Cardiac septum (tissue), 1 donor: ENCODE measurements at places on chromosomes 2 and 18. TPM values are rescaled to one million over a fixed set of nuclear protein-coding genes. Genes with fewer than 3 reads are reported as not detected.

DNA sequence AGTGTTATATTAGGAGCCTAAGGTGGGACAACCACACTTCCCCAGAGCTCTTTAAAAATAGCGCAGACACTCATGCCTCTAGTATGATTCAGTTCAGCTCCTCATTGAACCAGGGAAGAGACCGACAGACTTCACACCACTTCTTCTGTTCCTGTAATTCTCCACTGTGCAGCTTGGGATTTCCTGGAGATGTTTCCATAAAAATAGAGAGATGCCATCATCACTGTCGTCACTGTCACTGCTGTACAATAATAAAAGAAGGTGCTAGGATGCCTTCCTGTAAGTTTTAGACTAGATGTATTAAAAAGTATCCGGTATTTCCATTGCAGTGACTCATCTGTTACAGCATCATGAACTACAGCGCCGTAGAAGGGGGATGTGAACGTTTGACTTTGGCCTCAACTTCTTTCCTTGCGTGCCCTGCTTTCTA, 110.9 kb downstream of the FAM210A start:
- DNase-seq = no peak

GRCh38 chr2:17058772-17059402, 393.3 kb upstream of the CYRIA start:
- no peak for DNase-seq

DNA sequence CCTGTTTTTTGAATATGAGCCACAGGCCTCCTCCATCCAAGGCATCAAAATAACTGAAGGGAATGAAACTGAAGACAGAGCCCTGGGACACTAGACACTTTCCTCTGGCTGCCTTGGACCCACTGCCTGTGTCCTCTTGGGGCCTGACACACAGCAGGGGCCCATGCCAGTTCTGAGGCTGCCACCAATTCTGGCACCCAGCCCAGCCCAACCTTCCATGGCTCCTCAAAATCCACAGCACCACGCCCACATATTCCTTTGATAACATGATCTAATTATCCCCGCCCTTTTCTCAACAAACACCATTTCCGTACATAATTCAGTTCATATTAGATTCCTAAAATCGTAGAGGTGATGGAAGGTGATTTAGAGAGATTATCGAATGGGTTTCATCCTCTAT, 64.2 kb downstream of the EMX1 start:
- no peak for DNase-seq

- no peak for DNase-seq
Observed at GRCh38 chr2:154693741-154694340, 4.7 kb upstream of the KCNJ3 start.

- DNase-seq = no peak
Observed at GRCh38 chr18:75307530-75307929, 96.9 kb downstream of the TSHZ1 start.

- DNase-seq = no peak
Observed at GRCh38 chr2:70767699-70768589, at the start of gene ADD2. TSS of gene ADD2 (minus strand) at chr2:70768200. CDS start at chr2:70706408, 61,792 bp downstream.

DNA sequence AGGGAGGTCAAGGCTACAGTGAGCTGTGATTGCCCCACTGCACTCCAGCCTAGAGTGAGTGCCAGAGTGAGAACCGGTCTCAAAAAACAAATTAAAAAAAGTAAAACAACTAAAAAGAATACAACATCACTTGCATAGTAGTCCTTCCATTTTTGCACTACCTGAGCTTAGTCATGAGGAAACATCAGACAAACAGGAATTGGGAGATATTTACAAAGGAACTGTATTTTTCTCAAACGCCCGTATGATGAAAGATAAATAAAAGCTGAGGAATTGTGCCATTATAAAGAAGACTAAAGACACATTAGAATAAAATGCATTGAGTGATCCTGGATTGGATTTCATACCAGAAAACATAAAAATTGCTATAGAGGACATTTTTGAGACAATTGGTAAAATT, 50.0 kb upstream of the ATP8B1 start:
- DNase-seq = no peak

- DNase-seq = no peak
Observed at GRCh38 chr2:19881221-19881907, 20.4 kb downstream of the TTC32 start.

- no peak for DNase-seq
Observed at GRCh38 chr2:4915357-4915756, 776.8 kb upstream of the SOX11 start.

- DNase-seq = no peak
Observed at GRCh38 chr18:74005320-74006109, 142.1 kb downstream of the FBXO15 start.

- no peak for DNase-seq
Observed at GRCh38 chr18:73245345-73245744, 377.6 kb upstream of the NETO1 start.

GRCh38 chr2:12440731-12441130, 276.0 kb upstream of the TRIB2 start:
- DNase-seq = no peak

- no peak for DNase-seq
Observed at GRCh38 chr18:62151068-62151771, 35.6 kb downstream of the PIGN start.

DNA sequence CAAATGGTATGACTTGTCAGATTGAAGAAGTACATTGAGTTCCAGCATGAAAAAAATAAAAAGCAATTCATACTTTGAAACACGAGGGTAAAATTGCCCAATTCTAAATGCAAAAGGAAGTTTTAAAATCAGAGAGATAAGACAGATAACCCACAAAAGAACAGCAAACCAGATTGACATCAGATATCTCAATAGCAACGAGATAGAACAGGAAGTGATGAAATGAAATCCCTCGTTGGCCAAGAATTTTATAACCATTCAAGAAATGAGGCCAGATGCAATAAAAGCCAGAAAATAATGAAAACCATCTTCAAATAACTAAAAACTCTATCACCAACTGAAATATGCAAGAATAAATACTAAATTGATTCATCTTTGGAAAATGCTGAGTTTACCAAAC, 172.8 kb downstream of the CD226 start:
- DNase-seq = no peak

DNA sequence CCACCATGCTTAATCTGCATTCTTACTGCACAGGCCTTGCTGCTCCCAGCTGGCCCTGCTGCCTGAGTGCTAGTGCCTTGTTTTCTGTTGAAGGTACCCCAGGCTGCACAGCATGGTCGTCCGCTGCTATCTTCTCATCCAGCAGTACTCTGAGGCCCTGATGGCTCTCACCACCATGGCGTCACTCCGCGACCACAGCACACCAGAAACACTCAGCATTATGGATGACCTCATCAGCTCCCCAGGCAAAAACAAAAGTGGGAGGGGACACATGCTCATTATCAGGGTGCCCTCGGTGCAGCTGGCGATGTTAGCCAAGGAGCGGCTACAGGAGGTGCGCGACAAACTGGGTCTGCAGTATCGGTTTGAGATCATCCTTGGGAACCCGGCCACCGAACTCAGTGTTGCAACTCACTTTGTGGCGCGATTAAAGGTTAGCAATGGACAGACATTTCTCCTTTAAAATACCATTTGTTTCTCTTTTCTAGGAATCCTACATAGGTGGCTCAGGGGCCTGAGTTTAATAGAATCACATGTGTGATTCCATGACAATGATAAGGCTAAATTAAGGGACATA, 110.5 kb downstream of the ESCO1 start:
- DNase-seq = no peak

DNA sequence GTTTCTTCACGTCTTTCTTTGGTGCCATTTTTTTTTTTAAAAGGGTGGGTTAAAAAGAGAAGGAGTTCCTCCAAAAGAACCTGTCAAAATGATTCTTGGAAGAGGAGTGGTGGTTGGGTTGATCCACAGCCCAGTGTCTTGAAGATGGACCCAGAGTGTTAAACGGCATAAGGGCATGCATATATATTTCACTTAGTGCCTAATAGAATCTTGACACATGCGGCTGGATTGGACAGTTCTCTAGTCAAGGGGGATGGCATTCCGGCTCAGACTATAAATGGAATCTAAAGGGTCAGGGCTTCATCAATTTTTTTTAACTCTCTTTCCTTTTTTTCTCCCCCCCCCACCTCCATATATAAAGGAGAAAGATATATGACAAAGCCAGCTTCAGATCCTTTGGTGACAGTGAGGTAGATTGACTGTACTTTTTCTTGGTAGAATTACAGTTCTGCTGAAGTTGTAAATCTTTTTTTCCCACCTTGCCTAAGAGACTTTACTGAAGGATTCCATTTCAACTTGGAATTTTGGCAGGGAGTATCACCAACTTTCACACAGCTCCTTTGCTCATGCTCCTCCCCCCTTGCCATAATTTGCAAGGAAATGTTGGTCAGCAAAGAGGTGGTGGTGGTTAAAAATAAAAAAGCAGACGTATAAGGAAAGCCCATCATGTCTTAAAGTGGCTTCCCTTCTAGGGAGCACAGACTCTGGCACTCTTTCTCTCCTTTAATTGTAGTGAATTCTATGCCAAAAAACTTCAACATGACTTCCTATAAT, at the start of gene MYL1:
MYL1 (minus strand) TSS at position 160 of the 774 bp plus-strand sequence; CDS start at position 28, 132 bp downstream.
- DNase-seq = no peak

GRCh38 chr2:161033059-161033660, 127.1 kb upstream of the TANK start:
- no peak for DNase-seq

- no peak for DNase-seq
Observed at GRCh38 chr18:14907420-14907819, 159.4 kb downstream of the ANKRD30B start.

DNA sequence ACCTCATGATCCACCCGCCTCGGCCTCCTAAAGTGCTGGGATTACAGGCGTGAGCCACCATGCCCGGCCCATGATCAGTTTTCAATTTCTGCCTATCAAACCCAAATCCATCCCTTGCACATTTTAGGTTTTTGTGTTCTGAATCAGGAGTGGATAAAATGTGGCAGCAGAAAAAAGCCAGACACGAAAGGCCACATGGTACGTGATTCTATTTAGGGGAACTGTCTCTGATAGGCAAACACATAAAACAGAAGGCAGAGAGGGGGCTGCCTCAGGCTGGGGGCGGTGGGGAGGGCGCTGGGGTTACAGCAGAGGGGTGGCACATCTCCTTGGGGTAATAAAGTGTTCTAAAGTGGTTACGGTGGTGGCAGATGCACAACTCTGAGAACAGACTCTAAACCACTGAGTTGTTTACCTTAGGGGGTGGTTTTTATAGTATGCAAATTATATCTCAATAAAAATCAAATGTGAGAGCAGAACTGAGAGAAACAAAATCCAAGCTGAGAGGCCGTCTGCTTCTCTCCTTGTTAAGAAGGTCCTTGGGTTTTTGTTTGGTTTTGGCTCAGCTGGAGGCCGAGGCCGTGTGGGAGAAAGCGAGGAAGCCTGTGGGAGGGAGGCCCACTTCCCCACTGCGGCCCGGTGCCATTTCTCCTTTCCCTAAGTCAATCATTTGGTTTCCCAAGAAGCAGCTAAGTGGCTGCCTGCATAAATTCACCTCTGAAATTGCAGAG, 78.0 kb downstream of the SOWAHC start:
- peak; percentile 55 for DNase-seq

DNA sequence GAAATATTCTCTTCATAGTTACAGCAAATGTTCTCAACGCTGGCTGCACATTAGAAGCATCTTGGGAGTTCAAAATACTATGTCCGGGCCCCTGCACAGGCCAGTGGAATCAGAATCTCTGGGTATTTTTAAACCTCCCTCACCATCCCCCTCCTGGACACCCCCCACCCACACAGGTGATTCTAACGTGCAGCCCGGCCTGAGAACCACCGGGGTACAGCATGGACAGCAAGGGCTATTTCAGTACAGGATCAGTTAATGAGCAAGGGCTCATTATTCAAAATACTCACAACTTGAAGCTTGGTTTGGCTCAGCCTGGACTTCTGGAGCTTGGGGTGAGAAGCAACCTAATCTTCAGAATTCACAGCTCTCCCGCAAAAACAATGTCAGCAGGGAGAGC, 31.4 kb downstream of the INO80C start:
- no peak for DNase-seq

- DNase-seq = no peak
Observed at GRCh38 chr2:63755216-63755615, 86.5 kb upstream of the UGP2 start.

DNA sequence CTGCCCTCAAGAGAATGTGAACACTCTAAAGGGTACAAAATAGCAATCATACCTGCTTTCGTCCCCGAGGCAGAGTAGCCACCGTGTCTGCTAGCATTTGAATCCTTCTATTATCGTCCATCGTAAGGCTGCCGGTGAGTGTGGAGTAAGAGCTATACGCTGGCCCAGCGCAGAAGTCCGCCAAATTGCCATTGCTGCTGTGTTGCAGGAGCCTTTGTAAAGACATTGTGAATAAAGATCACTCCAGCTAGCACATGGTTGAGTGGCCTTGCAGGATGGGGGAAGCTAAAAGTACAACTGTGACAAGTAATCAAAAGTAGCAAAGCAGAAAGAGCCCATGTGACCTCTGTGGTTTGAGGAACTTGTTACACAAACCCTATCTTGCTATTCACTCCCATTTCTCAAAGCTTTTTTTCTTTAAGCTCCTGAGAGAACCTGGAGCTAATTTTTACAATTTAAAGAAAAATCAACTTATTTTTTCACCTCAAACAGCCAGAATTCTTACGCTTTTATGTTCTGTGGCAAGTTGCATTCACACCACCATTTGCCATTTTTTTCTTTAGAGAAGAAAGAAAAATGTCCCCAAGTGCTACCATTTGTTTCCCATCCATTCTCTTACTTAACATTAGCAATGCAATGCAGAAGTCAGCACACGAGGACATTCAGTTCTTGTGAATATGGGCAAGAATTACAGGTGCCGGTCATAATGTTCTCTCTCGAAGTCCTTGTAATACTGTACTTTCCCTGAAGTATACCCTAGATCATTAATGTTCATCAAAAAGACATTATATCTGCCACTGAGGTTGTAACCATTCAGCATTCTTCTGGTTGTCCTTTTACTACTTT, at the start of gene CYTIP:
CYTIP (minus strand) TSS at position 295 of the 846 bp plus-strand sequence; CDS start at position 226, 69 bp downstream.
- DNase-seq = no peak

GRCh38 chr18:55323051-55323994, 264.7 kb downstream of the TCF4 start:
- no peak for DNase-seq

- no peak for DNase-seq
Observed at GRCh38 chr2:140624200-140624599, 1506.6 kb downstream of the LRP1B start.

DNA sequence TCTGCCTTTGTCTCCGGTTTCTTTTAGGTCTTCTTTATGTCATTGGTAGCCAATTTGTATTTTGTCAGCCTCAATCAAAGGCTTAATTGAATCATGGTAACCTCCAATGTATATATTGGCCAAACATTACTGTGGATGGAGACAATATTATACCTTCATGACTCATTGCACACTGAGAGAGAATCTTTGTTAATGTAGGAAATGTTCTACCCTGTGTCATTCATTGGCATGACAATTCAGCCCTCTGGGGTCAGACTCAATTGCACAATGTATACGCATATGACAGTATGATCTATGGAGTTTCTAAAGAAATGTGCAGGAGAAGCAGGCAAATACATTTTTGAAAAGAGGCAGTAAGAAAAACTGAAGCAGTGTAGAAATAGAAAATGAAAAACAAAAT, 162.6 kb downstream of the PDE11A start:
- no peak for DNase-seq

The NDUFS1 gene
- total RNA-seq = 388 TPM

The VIT gene
- total RNA-seq = 2.6 TPM

The SLC14A1 gene
- total RNA-seq = 12.4 TPM

The CYP27C1 gene
- not detected for total RNA-seq

The NR4A2 gene
- total RNA-seq = 1.1 TPM

The MYO5B gene
- 5.2 TPM for total RNA-seq

The PASK gene
- total RNA-seq = 2.2 TPM

The KCMF1 gene
- 88.8 TPM for total RNA-seq

The BUB1 gene
- total RNA-seq = 0.83 TPM

The EPB41L5 gene
- total RNA-seq = 15.7 TPM
